ENCODE measurements at places on chromosomes 5 and 9.

- DNase-seq, result no peak
These were observed 119.7 kb downstream of the PSD2 start for GRCh38 chr5:139915266-139915665.

GRCh38 chr5:178237431-178238312, 5.1 kb upstream of the PHYKPL start:
- DNase-seq, result peak; percentile 15

DNA sequence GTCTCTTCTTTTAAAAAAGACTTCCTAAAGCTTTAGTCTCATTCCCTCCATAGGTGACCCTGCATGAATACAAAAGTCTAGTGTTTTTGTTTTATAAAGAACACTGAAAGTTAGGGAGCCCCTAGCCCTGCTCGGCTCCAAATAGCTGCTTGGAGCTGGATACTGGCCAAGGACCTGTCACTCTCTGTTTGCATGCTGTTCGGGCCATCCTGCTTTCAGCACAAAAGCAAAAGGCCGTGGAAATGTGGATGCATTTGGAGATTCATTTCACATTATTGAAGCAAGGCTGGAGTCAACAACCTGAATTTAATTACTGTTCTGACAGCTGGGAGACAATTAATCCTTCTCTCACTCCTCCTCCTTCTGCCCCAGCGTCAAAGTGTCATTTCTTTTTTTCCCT, 151.7 kb upstream of the NMUR2 start:
- no peak for DNase-seq

- DNase-seq, result no peak
These were observed 54.7 kb downstream of the GLDC start for GRCh38 chr9:6590772-6591384.

- DNase-seq, result peak; percentile 83
These were observed 23.5 kb upstream of the ALDOB start for GRCh38 chr9:101458963-101459631.

All from IMR-90 (cell line).